ENCODE measurements at places on chromosomes 4 and X.

- no peak for DNase-seq
Observed at GRCh38 chr4:144350706-144351105, 210.2 kb upstream of the GYPA start.

DNA sequence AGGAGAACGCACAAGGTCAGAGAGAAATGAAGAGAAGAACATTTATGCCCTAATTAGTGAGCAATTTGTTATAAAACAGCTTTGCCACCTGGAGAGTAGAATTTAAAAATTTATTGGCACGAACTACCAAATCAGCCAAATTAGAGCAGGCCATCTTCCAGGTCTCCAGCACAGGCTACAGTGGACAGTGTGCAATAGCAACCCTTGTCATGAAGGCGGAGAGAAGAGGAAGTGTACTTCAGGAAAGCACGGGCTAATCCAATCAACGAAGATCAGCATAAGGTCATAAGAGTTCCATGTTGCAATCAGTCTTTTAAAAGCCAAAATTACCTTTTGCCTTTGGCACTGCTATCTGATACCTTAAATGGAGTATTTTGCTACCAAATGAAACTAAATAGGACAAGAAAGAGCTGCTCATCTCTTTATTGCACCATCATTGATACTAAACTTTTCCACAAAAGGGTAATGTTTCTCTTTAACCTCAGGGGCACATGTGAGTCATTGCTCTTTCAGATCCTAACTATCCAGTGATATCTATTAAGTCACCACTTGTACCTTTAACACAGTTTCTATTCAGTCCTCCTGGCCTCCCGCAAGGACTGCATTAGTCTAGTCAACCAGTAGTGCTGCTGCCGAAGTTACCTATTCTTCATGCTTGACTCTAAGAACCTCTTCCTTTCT is 19.9 kb downstream of the ANK2 start:
- DNase-seq = peak; percentile 94

DNA sequence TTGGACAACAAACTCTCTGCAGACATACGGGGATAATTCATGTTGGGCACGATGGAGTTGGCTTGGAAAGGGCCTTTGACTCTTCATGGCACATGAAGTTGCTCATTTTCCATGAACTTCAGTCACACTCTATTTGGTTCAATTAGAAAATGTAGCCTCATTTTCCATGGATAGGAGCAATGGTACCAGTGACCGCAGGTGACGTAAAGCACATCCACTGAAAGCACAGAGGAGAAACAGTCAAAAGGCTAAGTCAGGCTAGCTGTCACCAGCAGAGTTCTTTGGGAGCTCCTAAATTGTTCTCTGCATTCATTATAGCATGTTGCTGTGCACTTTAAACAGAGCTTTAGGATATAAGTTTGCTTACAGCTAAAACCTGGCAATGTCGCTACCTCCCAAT is 39.9 kb upstream of the MAP3K15 start:
- no peak for DNase-seq

- no peak for DNase-seq
Observed at GRCh38 chr4:84126061-84126787, 372.9 kb downstream of the NKX6-1 start.

DNA sequence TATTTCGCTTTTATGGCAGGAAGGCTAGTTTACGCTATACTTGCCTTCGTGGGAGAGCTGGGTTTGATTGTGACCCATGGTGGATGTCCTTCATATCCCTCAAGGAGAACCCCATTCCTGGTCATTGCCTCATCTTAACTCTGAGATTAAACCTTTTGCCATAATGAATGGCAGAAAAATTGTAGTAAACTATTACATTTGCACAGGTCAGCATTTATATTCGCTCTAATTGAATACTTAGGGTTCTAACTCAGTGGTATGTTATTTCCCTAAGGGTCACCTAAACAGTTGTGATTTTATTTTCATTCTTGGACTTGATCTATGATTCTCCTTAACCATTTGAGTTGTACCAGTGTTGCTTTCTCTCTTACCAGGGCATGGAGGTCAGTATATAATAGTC is 13.4 kb downstream of the PDK3 start:
- no peak for DNase-seq

GRCh38 chrX:80174925-80175574 is 160.5 kb downstream of the TBX22 start:
- DNase-seq = peak; percentile 50

GRCh38 chrX:149121206-149121920 is 383.7 kb downstream of the IDS start:
- no peak for DNase-seq

- DNase-seq = no peak
Observed at GRCh38 chr4:140195806-140196205, 41.8 kb upstream of the MAML3 start.

- DNase-seq = no peak
Observed at GRCh38 chr4:72846280-72847111, 223.0 kb downstream of the COX18 start.

DNA sequence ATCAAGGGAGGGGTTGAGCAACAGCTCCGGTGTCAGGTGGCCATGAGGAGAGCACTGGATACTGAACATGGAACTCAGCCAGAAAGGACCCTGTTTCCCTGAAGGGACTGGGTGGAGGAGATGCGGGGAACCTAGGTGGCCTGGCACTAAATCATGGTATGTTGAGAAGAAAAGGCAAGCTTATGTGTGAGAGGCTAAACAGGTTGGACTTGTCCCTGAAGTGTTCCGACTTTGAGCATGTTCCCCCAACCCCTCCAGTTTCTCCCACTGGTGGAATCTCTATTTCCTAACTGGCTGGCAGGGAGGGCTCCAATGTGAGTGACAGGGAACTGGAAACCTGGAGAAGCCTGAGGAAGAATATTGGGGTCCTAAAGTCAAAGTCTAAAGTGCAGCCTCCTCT is 69.5 kb downstream of the PLAC1 start:
- no peak for DNase-seq

- no peak for DNase-seq
Observed at GRCh38 chrX:103716962-103717361, 6.3 kb downstream of the TMEM31 start.

DNA sequence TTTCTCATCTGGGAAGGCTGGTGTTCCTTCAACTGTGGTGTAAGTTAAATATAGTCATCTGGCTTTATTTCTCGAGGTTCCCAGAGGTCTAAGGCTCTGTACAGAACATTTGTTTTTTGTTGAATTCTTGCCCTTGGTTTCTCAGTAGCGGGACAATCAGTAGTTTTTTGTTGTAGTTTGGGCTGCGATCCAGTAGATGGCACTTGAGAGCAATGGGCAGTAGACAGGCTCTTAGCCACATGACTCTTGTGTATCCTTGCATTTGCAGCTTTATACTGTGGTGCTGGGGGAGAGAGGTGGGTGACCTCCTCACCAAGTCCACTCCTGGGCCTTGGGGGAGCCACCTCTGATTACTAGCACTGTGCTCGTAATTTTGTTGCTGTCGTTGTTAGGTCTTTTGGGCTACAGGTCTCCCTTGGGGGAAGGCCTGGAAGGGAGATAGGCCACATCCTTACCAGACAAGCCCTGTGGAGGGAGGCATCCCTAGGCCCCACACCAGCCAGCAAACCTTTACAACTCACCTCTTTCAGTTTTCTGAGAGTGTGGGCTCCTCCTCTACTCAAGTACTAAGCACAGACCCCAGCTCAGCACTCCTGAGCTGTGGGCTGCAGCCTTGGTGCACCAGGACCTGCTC is 8.1 kb downstream of the ETDB start:
- peak; percentile 9 for DNase-seq

DNA sequence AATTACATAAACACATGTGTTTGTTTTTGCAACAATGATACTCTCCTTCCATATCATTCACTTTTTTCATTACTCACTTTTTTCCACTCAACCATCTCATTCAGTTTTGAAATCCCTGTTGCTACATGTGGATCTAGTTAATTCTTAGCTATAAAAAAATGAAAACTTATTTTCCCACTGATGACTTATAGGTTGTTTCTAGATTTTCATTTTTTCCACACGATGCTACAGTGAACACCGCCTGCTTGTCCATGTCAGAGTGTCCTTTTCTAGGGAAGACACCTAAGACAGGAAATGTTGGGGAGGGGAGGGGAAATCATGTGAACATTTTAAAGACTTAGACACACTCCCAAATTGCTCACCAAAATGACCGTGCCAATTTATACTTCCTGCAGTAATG is 70.2 kb downstream of the SUPT20HL2 start:
- no peak for DNase-seq

DNA sequence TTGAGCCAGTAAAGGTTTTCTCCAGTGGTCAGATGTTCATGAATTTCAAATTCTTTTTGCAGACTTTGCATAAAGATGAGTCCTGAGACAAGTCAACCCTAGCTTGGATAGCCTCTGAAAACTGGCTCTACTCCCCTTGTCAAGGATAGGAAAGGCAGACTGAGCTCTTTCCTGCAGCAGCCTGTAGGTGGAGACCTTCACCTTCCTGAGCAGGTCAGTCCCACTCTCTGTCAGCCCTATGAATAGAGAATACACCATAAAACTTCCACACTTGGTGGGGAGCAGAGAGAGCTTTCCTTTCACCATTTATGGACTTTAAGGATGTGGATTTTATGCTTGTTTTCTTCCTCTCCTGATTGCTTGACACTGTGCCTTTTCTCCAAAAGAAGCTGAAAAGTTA is 41.9 kb downstream of the PCDH19 start:
- DNase-seq = peak; percentile 28

DNA sequence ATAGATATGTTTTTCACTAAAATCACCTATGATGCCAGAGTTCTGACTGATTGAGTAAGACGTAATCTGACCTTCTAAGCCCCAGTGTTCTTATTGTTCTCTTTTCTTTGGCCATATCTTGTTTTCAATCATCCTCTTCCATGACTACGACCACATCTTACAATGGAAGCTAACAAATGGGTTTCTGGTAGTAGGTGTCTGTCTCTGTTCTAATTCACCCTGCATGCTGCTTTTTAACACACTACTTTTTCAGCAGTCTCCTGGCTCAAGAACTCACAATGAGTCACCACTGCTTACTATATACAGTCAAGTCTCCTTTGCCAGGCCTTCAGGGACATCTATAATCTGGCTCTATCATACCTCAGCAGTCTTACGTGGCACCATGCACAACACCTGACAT is 146.1 kb downstream of the NEXMIF start:
- DNase-seq = no peak

DNA sequence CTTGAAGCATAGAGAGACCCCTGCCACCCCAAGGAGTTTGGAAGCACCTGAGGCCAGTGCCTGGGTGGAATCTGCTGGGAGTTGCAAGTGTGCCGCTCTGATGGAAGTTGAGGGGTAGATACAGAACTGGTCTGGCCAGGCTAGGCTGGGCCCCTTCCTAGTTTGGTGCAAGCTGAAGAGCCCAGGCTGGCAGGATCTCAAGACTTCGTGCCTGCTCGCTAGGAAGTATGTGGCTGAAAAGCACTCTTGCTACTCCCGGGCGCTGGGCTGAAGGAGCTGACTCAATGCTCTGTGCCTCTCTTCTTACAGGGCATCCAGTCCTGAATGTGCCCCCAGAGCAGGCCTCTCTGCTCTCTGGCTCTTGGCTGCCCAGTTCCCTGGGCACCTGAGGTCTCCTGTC is 51.7 kb upstream of the PJA1 start:
- DNase-seq = no peak

- no peak for DNase-seq
Observed at GRCh38 chr4:81399306-81400086, 72.2 kb downstream of the RASGEF1B start.

DNA sequence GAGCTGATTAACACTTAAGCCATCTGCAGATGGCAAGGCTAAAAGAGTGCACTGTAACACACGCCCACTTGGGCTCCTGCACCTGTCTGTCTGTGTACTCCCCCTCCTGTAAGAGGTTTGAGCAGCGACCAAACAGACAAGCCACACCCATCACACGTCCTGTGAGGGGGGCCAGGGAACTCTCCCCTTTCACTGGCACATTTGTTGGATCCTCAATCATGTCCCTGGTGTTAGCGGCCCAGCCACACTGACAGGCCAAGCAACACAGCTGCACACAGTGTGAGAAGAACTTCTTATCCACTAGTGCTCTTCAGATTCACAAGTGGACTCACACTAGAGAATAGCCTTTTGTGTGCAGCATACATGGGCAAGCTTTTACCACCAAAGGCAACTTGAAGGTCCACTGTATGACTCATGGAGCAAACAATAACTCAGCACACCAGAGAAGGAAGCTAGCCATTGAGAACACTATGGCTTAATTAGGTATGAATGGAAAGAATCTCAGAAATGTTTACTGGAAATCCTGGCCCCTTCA is 29.1 kb upstream of the UTP14A start:
- peak; percentile 64 for DNase-seq

DNA sequence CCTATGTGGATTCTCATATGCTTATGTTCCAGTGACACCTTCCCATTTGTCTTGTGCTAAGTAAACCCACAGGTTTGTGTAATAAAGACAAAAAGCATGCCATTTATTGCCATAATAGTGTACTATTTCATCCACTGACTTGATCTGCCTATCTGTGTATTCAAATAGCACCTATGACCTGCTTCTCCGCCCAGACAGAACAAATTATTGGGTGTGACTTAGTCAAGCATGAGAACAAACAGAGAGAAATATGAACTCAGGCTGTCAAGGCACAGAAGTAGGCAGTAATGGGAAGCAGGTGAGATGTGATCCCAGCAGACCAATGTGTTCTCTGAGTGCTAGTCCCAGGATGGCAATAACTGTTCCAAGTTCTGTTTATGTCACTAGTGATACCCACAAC is 25.4 kb downstream of the ELOVL6 start:
- DNase-seq = no peak

- no peak for DNase-seq
Observed at GRCh38 chrX:120504569-120504968, 35.5 kb upstream of the LAMP2 start.

DNA sequence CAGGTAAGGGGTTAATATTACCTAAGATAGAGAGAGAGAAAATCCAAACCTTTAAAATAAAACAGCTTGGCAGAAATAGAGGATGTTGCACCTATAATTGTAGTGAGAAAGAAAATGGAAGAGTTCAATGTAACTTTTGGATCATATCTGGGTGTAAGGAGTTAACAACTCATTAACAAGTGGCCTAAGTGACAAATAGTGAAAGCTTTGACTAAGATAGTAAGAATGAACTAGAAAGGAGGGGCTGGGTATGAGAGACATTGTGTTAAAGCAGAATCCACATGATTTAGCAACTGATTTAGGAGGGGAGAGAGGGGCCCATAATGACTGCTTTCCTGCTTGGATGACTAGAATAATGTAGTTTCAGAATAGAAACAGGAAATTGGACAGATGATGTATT is 761.0 kb downstream of the IL1RAPL1 start:
- DNase-seq = no peak

GRCh38 chr4:2817701-2818350 is 24.9 kb downstream of the SH3BP2 start:
- no peak for DNase-seq

DNA sequence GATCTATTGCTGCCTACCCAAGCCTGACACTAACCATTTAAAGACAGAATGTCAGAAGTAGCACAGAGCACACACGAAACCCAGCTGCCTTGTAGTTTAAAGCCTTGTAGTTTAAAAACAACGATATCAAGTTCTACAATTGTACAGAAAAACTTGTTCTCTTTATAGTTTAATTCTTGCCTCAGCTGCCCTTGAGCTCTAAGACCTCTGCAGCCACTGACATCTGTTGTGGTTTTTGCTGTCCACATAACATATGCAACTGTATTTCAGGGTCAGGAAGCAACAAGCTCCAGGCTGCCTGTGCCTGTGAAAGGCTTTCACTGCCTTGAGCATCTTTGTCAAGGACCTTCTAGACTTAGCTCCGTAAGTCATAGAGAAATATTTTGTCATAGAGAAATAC is 227.2 kb downstream of the SPCS3 start:
- no peak for DNase-seq

- peak; percentile 48 for DNase-seq
Observed at GRCh38 chr4:126604268-126604867, 1028.4 kb upstream of the INTU start.
